ENCODE measurements at places on chromosomes 16 and 17.

DNA sequence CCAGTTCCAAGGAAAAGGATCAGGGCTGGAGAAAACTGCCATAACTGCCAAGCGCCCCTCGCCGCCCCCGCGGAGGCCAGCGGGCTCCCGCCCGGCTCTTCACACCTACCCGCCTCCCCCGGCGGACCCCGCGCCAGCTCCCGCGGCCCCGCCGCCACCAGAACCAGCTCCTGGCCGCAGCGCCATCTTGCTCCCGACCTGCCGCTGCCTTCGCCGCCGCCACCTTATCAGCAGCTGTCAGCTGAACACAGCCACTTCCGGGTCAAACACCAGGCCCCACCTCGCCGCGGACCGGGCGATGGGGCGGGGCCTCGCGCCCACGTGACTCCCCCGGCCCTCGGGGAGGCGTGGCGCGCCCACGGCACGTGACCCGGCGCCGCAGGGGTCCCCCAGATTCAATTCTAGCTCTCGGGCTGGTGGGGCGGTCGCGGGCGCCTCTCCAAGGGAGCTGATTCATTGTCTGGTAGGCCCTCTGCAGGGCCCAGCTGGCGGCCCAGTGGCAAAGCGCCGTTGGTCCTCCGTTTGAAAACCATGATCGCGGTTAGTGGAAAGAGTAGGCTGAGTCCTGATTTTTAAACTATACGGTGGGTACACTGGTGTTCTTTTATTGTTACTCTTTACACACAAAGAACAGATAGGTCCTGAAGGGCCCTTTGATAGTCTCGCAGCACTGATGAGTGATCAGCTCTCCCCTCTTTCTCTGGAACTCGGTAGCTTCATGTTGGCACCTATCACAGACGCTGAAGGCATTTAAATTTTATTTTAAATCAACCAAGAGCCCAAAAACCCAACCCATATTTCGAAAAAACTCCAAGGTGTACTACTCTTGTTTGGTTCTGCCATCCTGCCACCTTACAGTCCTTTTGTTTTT is at the start of gene SYNRG:
Gene SYNRG (minus strand): TSS at position 249 of the 871 bp plus-strand sequence. CDS start 63 bp downstream, at position 186.
- peak; percentile 91 for ATAC-seq

DNA sequence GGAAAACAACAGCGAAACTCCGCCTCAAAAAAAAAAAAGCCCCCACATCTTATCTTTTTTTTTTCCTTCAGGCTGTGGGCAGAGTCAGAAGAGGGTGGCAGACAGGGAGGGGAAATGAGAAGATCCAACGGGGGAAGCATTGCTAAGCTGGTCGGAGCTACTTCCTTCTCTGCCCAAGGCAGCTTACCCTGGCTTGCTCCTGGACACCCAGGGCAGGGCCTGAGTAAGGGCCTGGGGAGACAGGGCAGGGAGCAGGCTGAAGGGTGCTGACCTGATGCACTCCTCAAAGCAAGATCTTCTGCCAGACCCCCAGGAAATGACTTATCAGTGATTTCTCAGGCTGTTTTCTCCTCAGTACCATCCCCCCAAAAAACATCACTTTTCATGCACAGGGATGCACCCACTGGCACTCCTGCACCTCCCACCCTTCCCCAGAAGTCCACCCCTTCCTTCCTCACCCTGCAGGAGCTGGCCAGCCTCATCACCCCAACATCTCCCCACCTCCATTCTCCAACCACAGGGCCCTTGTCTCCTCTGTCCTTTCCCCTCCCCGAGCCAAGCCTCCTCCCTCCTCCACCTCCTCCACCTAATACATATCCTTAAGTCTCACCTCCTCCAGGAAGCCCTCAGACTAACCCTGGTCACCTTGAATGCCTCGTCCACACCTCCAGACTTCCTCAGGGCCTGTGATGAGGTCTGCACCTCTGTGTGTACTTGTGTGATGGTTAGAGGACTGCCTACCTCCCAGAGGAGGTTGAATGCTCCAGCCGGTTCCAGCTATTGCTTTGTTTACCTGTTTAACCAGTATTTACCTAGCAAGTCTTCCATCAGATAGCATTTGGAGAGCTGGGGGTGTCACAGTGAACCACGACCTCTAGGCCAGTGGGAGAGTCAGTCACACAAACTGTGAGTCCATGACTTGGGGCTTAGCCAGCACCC is 1.2 kb upstream of the HBA1 start:
- no peak for ATAC-seq

- no peak for ATAC-seq
Observed at GRCh38 chr17:30300818-30301217, 9.1 kb upstream of the BLMH start.

DNA sequence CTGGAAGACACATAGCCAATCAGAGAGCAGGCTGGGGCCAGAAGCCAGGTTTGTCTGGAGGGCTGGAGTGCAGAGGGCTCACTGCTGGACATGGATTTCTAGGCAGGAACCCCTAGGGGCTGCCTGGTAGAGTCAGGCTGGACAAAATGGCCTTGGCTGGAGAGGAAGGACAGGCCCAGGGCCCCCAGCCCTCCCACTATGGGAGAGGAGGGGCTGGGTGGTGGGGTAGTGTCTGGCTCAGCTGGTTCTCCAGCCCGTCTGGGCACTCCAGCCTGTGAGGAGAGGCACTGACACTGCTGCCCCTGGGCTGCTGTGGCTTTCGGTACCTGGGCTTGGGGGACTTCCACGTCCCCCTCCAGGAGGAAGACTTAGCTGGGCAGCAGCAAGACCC is 21.7 kb upstream of the DOK4 start:
- no peak for ATAC-seq

DNA sequence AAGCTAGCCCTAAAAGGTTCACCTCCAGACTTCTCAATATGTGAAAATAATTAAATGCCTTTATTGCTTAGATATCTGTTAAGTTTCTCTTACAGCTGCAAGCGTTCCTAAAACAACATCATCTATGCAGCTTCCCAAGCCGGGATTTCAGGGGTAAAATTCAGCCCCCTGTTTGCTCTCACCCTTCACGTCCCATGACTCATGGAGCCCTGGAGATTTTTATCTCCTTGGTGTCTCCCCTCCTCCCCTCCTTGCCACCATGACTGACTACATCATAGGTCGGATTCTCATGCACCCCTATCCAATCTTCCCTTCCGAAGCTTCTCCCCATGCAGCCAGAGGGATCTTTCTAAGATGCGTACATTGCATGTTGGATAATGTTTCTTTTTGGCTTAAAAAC is 21.0 kb upstream of the CACNG4 start:
- ATAC-seq, result no peak

DNA sequence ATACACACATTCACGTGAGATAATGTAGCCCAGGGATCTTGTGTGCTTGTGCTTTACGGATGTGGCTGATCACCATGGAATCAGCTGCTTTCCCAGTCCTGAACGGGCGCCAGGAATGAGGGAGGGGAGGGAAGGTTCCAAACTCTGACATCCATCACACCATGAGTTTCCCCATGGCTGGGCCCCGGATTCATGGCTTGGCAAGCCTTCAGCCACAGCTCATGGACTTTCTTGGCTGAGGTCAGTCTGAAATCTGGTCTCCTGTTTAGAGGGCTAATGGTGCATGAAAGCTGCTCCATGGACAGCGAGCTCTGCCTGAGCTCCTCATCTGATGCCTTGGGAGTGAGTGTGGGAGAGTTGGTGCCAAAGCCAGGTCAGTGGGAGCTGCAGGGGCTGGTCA is 767.6 kb upstream of the EEF2KMT start:
- no peak for ATAC-seq

- peak; percentile 71 for ATAC-seq
Observed at GRCh38 chr16:11396241-11397048, 51.2 kb downstream of the RMI2 start.

DNA sequence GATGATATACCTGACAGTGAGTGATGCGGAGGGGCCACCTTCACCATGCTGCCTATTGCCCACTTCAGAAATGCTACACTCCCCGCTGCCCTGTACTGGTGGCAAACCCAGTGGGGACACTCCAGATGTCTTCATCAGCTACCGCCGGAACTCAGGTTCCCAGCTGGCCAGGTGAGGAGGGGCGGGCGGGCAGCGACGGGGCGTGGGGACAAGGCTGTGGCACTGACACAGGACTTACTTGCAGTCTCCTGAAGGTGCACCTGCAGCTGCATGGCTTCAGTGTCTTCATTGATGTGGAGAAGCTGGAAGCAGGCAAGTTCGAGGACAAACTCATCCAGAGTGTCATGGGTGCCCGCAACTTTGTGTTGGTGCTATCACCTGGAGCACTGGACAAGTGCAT is 16.6 kb downstream of the SARM1 start:
- ATAC-seq, result no peak

GRCh38 chr17:47225436-47225858 is 16.3 kb downstream of the MYL4 start:
- no peak for ATAC-seq

- no peak for ATAC-seq
Observed at GRCh38 chr16:10946308-10946707, 1.9 kb downstream of the CLEC16A start.

DNA sequence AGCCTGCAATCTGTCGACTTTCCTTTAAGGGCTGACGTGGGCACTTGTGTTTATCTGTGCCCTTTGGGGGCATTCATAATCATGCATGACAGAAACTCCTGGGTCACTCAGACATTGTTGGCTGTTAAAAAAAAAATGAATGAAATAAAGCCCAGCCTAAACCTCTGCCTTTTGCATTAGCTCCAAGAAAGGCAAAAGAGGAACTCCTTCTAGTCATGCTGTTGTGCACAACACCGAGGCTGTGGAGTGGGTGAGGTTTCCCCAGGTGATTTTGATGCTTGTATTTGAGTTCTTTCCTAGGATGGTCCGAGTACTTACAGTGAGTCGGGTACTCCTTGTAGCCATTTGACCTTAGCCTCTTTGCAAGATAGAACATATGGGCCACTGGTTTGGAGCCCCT is 49.6 kb upstream of the IRX6 start:
- no peak for ATAC-seq

DNA sequence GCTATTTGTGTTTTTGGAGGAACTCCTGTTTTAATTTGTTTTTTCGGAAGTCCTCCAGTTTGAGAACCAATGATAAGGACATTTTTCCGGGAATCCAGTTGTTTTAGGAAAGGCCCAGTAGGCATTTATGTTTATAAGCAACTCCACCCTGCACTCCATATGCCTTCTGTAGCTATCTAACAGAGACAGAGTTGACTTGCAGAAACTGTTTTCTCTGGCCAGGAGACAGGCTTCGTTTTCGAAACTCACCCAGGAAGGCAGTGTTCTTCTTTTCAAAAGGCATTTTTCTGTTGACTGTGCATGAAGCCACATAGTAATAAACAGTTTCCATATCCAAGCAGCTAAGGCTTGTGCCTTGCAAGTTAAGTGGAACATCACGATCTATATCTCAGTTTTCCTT is 587.1 kb downstream of the WWOX start:
- ATAC-seq, result no peak

GRCh38 chr16:71853413-71853812 is 7.6 kb downstream of the ATXN1L start:
- peak; percentile 27 for ATAC-seq

GRCh38 chr17:7797976-7798375 is 36.0 kb upstream of the KDM6B start:
- no peak for ATAC-seq

DNA sequence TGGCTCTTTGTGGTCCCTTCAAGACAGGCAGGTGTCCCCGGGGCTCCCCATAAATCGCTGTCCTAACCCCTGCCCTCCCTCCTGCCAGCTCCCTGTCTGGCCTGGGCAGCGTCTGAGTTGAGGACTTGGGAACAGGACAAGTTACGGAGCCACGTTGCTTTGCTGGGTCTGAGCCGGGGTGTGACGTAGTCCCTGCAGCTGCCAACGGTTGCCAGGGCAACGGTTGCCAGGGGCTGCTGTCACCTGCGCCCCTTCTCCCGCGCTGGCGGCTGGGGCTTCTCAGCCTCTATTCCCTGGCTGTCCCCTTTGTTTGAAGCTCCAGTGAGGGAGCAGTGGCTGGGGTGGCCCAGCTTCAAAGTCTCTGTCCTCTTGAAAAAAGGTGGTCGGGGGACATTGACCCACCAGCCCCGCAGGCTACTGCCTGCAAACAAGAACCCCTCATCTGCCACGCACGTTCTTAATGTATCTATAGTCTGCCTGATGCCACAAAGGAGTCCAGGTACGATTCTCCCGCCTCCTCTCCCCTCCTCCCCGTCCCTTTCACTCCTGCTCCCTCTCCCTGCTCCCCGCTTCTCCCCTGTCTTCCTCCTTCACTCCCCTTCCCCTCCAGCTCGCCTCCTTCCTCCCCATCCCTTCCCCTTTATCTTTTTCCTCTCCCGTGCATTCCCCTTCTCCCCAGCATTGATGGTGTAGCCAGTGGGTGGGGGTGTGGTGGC is 10.9 kb downstream of the ADGRG1 start:
- ATAC-seq, result no peak

- no peak for ATAC-seq
Observed at GRCh38 chr17:1868090-1868489, 38.3 kb downstream of the RPA1 start.

- no peak for ATAC-seq
Observed at GRCh38 chr16:5557966-5558365, 460.4 kb upstream of the EEF2KMT start.

DNA sequence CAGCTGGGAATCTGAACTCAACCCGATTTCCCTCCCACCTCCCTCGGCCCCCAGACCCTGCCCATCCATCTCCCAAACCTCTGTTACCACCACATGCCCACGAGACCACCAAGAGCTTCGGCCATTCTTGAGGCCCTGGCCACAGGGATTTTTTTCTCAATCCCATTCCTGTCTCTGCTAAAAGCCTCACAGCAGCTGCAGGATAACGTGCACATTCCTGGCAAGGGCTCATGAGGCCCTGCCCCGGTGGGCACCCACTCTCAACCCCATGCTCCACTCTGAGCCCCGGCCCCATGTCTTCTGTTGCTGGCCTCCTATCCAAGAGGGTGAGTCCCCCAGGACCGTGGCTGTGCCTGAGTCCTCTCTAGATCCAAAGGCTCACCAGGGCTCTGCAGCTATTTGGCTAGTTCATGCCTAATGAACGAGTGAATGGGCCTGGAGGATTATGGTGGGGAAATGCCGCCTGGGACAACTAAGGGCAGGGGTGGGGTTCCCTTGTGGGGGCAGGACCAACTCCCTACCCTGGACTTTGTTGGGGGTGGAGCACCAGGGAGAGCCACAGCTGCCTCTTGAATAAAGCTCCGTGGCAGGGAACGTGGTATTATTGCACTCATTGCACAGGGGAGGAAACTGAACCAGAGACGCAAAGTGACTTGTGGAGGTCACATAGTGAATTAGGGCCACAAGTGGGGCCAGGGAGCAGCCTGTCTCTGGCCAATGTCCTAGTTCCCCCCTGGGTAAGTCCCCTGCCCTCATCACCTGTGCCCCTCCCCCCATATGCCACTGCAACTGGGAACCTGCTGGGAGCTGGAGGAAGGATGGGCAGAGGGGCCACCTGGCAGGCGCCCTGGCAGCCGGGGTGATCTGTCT is 113.8 kb upstream of the SMURF2 start:
- no peak for ATAC-seq

DNA sequence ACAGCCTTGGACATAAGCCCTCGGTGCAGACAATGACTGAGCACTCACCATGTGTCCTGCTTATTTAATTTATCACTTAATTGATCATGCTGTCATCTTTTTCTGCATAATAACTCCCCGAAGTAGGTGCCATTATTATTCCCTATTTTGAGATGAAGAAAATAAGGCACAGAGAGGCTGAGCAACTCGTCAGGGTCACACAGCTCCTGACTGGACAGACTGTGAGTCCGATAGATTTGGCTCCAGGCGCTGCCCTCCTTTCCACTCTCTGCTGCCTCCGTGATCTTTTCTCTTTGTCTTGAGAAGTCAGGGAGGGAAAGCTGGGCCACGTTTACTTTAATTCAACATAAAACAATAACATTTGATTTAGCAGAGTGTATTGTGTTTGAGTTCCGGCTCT is 19.0 kb upstream of the N4BP1 start:
- ATAC-seq, result no peak

GRCh38 chr16:11955713-11956123 is 9.3 kb upstream of the TNFRSF17 start:
- ATAC-seq, result no peak
